Osteocyte (in vitro differentiated cells): ENCODE measurements at places on chromosomes 3 and 15. TPM values are rescaled to one million over a fixed set of nuclear protein-coding genes. Genes with fewer than 3 reads are reported as not detected.

DNA sequence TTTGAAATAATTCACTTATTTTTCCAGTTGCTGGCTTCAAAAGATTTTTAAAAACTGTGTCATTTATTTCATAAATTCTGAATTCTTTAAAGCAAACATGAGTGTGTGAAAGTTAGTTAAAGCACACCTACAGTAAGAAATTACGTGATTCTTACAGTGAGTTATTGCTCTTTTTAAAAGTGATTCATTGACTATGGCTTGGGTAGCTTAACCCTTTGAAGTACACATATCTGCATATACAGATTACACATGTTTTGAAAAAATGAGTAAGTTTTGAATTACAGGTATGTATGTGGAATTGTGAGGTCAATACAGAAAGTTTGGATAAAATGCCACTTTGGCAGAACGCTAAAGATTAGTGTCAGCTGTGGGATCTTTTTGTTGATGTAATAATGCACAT, 64.5 kb upstream of the MBNL1 start:
- no peak for DNase-seq
- no peak overlapping the region for H3K4me3 ChIP-seq
- H3K27me3 ChIP-seq = no peaks in the 10 kb centered on the region
- no peak overlapping the region for H3K27ac ChIP-seq

- H3K27ac ChIP-seq = no peak overlapping the region
- H3K36me3 ChIP-seq = peaks cover 40% of the 10 kb centered on the region
- DNase-seq = no peak
- H3K4me1 ChIP-seq = peaks cover 18% of the 10 kb centered on the region
- H3K4me3 ChIP-seq = no peak overlapping the region
Measured at GRCh38 chr3:73591286-73591800, 33.4 kb downstream of the PDZRN3 start.

Gene SENP8
- 4.0 and 4.6 TPM in 2 replicates for total RNA-seq

- no peak for DNase-seq
- H3K27ac ChIP-seq = peak overlapping the region; percentile 41
- H3K27me3 ChIP-seq = no peaks in the 10 kb centered on the region
- H3K4me1 ChIP-seq = peaks cover 26% of the 10 kb centered on the region
- peaks cover 6% of the 10 kb centered on the region for H3K36me3 ChIP-seq
Measured at GRCh38 chr3:1269808-1270207, 177.0 kb downstream of the CNTN6 start.

DNA sequence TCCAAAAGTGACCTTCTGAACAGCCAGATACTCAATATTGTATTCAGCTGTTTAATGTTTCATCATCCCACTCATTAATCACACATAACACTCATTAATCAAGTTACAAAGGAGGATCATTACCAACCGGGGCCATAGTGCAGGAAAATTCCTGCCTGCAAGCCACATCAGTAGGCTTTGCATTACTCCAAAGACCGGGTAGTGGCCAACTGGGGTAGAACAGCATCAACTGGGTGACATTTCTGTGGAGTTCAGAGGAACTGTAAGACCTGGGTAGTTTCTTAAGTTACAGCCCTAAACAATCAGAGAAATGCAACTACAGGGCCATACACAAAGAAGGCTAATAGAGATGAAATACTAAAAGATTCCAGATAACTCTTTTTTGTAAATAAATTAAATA, 253.1 kb downstream of the WDR72 start:
- H3K27ac ChIP-seq = no peak overlapping the region
- DNase-seq = no peak
- H3K4me3 ChIP-seq = no peak overlapping the region

Gene KIF23
- total RNA-seq = 12.4 and 14.0 TPM in 2 replicates

Gene ILDR1
- not detected in 2 replicates for total RNA-seq

- no peak overlapping the region for H3K4me3 ChIP-seq
- no peak overlapping the region for H3K27ac ChIP-seq
- no peak for DNase-seq
- H3K4me1 ChIP-seq = peaks cover 25% of the 10 kb centered on the region
- no peaks in the 10 kb centered on the region for H3K36me3 ChIP-seq
Measured at GRCh38 chr15:38076786-38077185, 142.3 kb downstream of the TMCO5A start.
